ENCODE measurements at places on chromosomes 12 and 14. TPM values are rescaled to one million over a fixed set of nuclear protein-coding genes. Genes with fewer than 3 reads are reported as not detected.

GRCh38 chr12:111100554-111100953, 180.2 kb upstream of the MYL2 start:
- no peak for DNase-seq

- DNase-seq, result no peak
Measured at GRCh38 chr12:75476071-75476470, 4.5 kb upstream of the GLIPR1 start.

GRCh38 chr12:81450920-81451739, 308.0 kb downstream of the PPFIA2 start:
- DNase-seq, result peak; percentile 36

- peak; percentile 62 for DNase-seq
Measured at GRCh38 chr12:51214895-51215294, 3.0 kb downstream of the POU6F1 start.

TC2N gene
- total RNA-seq, result 0.29 TPM

DNA sequence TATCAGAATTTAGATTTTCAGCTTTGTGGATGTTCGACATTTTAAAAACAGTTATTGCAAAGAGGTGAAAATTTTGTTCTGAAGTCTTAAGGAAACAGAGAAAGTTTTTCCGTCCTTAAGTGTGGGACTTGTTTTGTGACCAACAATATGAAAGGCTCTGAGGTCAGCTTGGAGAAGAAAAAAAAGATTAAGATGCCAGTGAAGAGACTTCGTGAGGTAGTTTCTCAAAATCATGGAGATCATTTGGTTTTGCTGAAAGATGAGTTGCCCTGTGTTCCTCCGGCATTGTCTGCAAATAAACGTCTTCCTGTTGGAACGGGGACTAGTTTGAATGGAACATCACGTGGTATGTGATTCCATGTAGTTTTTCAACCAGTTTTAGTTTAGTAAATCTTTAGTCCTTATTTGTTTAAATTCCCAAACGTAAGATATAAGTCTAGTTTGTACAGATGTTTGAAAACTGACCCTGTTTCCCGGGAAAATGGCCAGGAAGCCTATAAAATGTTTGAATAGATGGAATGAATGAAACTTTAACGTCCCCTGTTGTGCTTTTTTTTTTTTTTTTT, 682 bp downstream of the KIAA0586 start:
- DNase-seq, result peak; percentile 53

GRCh38 chr14:74018174-74018585, 908 bp downstream of the ENTPD5 start:
- peak; percentile 89 for DNase-seq

DNA sequence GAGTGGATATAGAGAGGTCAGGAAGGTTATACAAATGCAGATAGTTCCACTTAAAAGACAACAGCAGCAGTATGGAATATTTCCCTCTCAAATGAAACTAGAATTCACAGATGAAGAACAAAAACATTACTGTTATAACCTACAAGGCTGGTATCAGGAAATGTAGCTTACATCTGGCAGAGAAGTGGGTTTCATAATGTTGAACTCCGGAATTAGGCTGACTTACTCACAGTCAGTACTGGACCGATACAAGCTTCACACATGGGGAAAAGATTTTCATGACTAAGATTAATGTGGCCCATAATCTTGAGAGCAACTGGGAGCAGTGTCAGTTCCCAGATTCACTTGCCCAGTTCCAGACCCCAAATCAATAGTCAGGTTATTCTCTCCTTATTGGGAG, 353.9 kb downstream of the DUSP6 start:
- DNase-seq, result no peak

DNA sequence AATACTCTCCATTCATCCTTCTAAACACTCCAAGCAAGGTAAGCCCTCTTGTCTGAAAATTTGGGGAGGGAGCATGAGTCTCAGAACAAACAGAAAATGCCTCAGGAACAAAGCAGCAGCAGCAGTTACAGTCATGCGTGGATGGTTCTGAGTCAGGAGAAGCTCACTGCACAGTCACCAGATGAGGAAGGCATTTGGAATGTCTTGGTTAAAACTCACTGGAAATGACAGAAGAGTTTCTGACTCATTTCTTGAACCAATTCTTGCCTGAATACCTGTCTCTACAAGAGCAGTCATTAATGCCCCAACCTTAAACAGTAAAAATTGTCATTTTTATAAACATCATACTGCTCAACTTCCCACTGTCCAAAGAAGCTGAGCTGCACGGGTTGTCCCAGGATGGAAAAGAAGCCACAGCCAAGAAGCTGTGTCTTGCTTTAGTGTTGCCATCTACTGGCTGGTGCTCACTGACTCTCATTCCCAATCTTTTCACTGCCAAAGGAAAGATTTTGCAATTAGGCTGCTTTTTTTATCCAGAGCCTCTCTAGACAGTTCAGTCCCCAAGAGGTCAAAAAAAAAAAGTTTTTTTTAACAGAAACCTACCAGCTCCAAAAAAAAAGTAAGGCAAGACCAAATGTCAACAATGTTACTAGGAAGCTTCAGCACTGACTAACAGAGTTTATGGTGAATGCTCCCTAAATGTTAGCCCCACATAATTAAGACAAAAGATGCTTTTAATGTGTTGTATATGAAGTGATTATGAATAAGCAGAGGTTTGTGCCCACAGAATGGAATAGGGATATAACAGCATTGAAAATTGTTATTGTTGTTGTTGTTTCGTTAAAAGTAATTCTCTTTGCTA, 40.4 kb downstream of the KICS2 start:
- DNase-seq, result peak; percentile 77

- no peak for DNase-seq
Measured at GRCh38 chr12:11891346-11891745, 179.4 kb upstream of the BCL2L14 start.

Measured in osteoblast (primary cell).